A549 treated with AZD2906 at 1 μM for 4 hours (cell line): ENCODE measurements at places on chromosomes 3 and 15. TPM values are rescaled to one million over a fixed set of nuclear protein-coding genes. Genes with fewer than 3 reads are reported as not detected.

MAP1A gene
- total RNA-seq, result 0.45 to 0.63 TPM (median 0.50 TPM) in 5 replicates

CLEC3B gene
- total RNA-seq, result 0.14 to 0.19 TPM in 2 of 5 replicates, not detected in the others

SLTM gene
- 63.0 to 77.6 TPM (median 68.9 TPM) in 5 replicates for total RNA-seq

CAMP gene
- 0.12 to 0.18 TPM in 2 of 5 replicates, not detected in the others for total RNA-seq

SLITRK3 gene
- not detected in 5 replicates for total RNA-seq

CDAN1 gene
- total RNA-seq, result 4.4 to 6.2 TPM (median 6.0 TPM) in 5 replicates

HDC gene
- total RNA-seq, result 0.05 to 0.15 TPM (median 0.12 TPM) in 4 of 5 replicates, not detected in the other

DISP2 gene
- total RNA-seq, result 1.00 to 2.5 TPM (median 1.8 TPM) in 5 replicates

PRSS50 gene
- not detected in 5 replicates for total RNA-seq

EFHB gene
- 0.79 to 1.5 TPM (median 1.2 TPM) in 5 replicates for total RNA-seq

SPINK8 gene
- not detected in 5 replicates for total RNA-seq

SEMA6D gene
- not detected in 5 replicates for total RNA-seq

MIX23 gene
- 42.5 to 60.6 TPM (median 44.8 TPM) in 5 replicates for total RNA-seq

KBTBD8 gene
- 0.44 to 1.4 TPM (median 0.53 TPM) in 5 replicates for total RNA-seq

SEC22A gene
- 17.7 to 21.5 TPM (median 18.7 TPM) in 5 replicates for total RNA-seq

FSTL1 gene
- total RNA-seq, result 41.7 to 65.9 TPM (median 62.0 TPM) in 5 replicates

UROC1 gene
- not detected in 5 replicates for total RNA-seq

RTF1 gene
- total RNA-seq, result 17.1 to 22.2 TPM (median 19.1 TPM) in 5 replicates

TGM4 gene
- total RNA-seq, result 0.13 to 0.23 TPM (median 0.19 TPM) in 5 replicates

FGD5 gene
- 0.02 to 0.03 TPM (median 0.03 TPM) in 4 of 5 replicates, not detected in the other for total RNA-seq

ILDR1 gene
- total RNA-seq, result not detected in 5 replicates

CLSTN2 gene
- total RNA-seq, result 0.02 to 0.07 TPM (median 0.02 TPM) in 5 replicates

OR4M2 gene
- not detected in 5 replicates for total RNA-seq

DUOX1 gene
- total RNA-seq, result 0.05 TPM in 3 of 5 replicates, not detected in the others

ACKR2 gene
- 0.09 to 0.13 TPM (median 0.10 TPM) in 3 of 5 replicates, not detected in the others for total RNA-seq

SCAANT1 gene
- not detected in 5 replicates for total RNA-seq

FSIP1 gene
- total RNA-seq, result 0.52 to 1.4 TPM (median 0.90 TPM) in 5 replicates

SLC6A11 gene
- 0.06 to 0.09 TPM (median 0.07 TPM) in 5 replicates for total RNA-seq

MUC4 gene
- total RNA-seq, result 0.01 to 0.10 TPM (median 0.05 TPM) in 4 of 5 replicates, not detected in the other

GABRA5 gene
- 77.8 to 117 TPM (median 97.2 TPM) in 5 replicates for total RNA-seq

DLL4 gene
- 2.0 to 2.9 TPM (median 2.5 TPM) in 5 replicates for total RNA-seq

NOX5 gene
- 0.17 to 0.35 TPM (median 0.23 TPM) in 5 replicates for total RNA-seq

HRG gene
- not detected in 5 replicates for total RNA-seq

UQCC5 gene
- 50.5 to 63.3 TPM (median 59.7 TPM) in 5 replicates for total RNA-seq

FBLN2 gene
- total RNA-seq, result 1.7 to 3.0 TPM (median 2.4 TPM) in 5 replicates

HTR3E gene
- total RNA-seq, result not detected in 5 replicates

SIDT1 gene
- 0.32 to 0.58 TPM (median 0.51 TPM) in 5 replicates for total RNA-seq

SCN10A gene
- total RNA-seq, result not detected in 5 replicates

PCOLCE2 gene
- 21.6 to 31.6 TPM (median 24.2 TPM) in 5 replicates for total RNA-seq

SERPINI1 gene
- 2.8 to 3.2 TPM (median 3.0 TPM) in 5 replicates for total RNA-seq

FANCD2OS gene
- not detected in 5 replicates for total RNA-seq

ATOSA gene
- 7.9 to 10.9 TPM (median 10.2 TPM) in 5 replicates for total RNA-seq

CTXN2 gene
- 0.02 to 0.05 TPM in 2 of 5 replicates, not detected in the others for total RNA-seq

ACTRT3 gene
- 2.6 to 3.3 TPM (median 3.1 TPM) in 5 replicates for total RNA-seq

IMPDH2 gene
- 147 to 171 TPM (median 156 TPM) in 5 replicates for total RNA-seq

HCN4 gene
- total RNA-seq, result 0.26 to 0.38 TPM (median 0.30 TPM) in 5 replicates

IL5RA gene
- total RNA-seq, result not detected in 5 replicates

TMCO5A gene
- total RNA-seq, result not detected in 5 replicates

INSYN1 gene
- total RNA-seq, result 1.9 to 3.2 TPM (median 2.4 TPM) in 5 replicates

WDR49 gene
- total RNA-seq, result not detected in 5 replicates

BFSP2 gene
- total RNA-seq, result not detected in 5 replicates

RPL22L1 gene
- 194 to 287 TPM (median 239 TPM) in 5 replicates for total RNA-seq

WNT7A gene
- 0.03 to 0.09 TPM (median 0.06 TPM) in 4 of 5 replicates, not detected in the other for total RNA-seq

CCK gene
- total RNA-seq, result 1.7 to 2.9 TPM (median 1.9 TPM) in 5 replicates
